Umbilical cord (tissue), 2 donors: ENCODE measurements at places on chromosomes 11 and 22.

- DNase-seq = peak; percentile 89
Measured at GRCh38 chr22:17158568-17159503, at the start of gene HDHD5. Gene HDHD5, minus strand, starts transcription at chr22:17159277. Its CDS starts 26 bp downstream, at chr22:17159251.

GRCh38 chr11:17572791-17573460 is 25.9 kb downstream of the OTOG start:
- no peak for DNase-seq

DNA sequence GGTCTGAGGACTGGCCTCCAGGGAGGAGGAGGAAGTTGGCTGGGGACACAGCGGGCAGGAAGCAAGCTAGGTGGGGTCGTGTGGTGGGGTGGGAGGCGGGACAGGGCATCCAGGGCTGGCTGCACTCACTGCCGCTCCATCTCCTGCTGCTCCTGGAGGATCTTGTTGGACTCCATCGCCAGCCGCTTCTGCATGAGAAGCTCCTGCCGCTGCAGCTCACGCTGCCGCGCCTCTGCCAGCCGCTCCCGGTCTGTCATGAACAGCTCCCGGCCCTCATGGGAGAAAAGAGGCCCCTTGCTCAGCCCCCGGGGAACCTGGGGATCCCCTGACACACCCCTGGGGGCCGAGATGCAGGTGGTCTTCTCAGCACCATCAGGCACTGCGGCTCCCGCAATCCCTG is 21.6 kb downstream of the USH1C start:
- DNase-seq = no peak

DNA sequence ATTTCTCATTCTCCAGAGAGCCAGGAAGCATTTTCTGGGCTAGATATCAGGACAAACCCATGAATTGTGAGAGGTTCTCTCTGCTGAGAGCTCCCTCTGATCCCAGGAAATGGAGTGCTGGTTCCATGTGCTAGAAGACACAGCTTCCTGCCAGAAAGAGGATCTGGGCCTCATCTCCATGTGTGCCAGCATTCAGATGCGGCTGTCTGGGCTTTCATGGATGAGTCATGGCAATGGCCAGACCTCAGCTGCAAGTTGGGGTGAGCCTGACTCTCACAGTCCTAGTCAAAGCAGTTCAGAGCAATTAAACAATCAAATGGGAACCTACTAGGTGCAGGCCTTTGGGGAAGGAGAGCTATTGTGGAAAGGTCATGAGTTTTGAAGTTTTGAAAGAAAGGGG is 82.3 kb upstream of the EED start:
- DNase-seq = peak; percentile 87

- DNase-seq = no peak
Measured at GRCh38 chr11:55811067-55811466, at the start of gene OR5L1. Gene OR5L1, plus strand, starts transcription at chr11:55811367. Its CDS starts 100 bp downstream, at chr11:55811467.

- DNase-seq = no peak
Measured at GRCh38 chr22:37472418-37473006, 13.7 kb downstream of the MFNG start.

DNA sequence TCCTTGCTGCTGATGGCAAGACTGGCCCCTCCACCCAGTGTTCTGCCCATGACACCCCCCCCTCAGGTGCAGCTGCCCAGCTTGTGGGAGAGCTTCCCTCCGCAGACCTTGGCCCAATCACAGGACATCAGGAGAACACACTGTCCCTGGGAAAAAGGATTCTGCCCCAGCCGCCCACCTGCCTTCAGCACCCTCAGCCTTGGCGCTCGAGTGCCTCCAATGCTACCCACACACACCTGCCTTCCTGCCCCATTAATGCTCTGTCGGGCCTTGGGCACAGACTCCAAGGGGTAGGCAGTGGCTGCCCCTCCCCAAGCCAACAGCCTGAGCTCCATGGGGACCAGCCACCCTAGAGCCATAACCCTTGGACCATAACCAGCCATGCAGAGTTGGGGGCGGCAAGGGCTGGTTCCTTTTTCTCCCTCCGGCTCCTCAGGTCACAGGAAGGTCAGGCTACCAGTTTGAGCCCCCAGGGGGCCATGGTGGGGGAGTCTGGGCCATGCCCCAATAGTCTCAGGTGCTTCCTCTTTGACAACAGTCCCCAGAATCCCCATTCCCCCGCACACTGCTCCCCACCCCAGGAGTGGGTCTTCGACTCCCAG is 1.3 kb upstream of the ZNF70 start:
- no peak for DNase-seq

DNA sequence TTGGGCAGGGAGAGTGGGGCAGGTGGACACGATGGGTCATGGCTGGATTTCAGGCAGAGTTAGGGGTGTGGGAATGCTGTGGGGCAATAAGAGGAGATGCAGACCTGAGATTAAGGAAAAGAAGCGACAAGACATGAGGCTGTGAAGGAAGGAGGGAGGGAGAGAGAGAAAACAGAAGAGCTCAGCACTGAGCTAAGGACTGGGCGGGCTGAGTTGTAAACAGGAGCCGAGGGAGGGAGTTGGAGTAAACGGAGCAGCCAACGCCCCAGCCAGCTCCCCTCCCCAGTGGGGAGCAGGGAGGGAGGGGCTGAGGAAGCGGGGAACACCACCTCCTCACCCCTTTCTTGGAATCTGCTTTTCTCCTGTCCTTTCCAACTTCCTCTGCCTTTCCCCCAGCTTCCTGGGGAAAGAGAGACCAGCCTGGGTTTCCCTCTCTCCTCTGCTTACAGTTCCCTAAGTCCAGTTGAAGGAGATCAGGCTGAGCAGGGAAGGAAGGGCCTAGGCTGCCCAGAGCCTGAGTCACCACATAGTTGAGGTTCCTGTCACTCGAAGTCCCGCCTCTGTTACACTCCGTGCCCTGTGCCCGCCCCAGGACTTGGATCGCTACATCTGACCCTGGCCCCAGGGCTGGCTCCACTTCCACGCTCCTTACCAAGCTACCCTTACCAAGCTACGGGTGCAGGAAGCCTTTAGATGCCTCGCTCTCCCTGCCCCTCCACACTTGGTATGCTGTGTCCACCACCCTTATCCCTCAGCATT is 6.7 kb upstream of the AHNAK start:
- peak; percentile 96 for DNase-seq

DNA sequence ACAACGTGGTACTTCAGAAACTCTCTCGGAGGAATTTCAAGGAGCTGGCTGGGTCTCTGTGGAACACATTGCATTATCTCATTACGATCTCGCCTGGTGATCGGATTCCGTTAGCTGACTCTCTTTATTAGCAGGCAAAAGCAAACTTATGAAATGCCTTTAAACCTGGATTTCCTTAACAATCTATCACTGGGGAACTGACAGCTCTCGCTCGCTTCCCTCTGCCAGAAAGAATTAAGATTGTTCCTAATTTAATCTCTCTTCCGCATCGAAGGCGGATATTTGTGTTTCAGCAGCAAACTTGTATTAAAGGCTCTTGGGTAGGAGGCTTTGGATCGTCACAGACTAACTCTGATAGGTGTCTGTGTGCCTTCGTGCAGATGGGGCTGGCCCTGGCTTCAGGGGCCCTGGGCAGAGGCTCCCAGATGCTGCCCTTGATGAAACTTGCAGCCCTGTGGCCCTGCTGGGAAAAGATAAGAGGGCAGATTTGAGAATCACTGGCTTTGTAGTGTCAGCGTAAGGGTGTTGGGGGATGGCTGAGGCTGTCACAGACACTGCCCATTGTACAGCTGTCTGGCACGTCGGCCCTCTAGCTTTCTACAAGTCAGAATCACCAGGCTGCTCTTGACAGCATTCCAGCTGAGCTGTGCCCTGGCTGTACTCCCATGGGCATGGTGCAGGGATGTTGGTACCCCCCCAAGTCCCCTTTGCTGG is 162.2 kb upstream of the NECTIN1 start:
- DNase-seq = peak; percentile 29

DNA sequence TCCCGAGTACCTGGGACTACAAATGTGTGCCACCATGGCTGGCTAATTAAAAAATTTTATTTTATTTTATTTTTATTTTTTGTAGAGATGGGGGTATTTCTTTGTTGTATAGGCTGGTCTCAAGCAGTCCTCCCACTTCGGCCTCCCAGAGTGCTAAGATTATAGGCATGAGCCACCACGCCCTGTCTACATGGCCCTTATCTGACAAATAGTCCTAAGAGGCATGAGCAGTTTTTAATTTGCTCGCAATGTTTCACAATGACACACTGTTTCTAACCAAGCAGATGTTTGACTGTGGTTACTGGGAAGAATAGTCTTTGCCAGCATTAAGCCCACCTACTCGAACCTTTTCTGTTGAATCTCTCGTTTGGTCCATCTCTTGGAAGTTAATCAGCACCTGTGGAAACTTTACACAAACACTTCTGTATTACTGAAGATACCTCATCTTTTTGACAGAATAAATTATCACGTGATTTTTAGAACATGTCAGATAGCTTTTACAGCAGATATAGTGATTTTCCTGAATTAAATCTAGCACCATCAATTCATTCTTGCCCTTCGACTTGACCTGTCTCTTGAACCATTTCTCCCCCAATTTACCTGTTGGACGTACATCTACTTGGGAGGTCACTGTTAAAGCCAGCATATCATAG is 71.4 kb downstream of the MTMR3 start:
- no peak for DNase-seq

DNA sequence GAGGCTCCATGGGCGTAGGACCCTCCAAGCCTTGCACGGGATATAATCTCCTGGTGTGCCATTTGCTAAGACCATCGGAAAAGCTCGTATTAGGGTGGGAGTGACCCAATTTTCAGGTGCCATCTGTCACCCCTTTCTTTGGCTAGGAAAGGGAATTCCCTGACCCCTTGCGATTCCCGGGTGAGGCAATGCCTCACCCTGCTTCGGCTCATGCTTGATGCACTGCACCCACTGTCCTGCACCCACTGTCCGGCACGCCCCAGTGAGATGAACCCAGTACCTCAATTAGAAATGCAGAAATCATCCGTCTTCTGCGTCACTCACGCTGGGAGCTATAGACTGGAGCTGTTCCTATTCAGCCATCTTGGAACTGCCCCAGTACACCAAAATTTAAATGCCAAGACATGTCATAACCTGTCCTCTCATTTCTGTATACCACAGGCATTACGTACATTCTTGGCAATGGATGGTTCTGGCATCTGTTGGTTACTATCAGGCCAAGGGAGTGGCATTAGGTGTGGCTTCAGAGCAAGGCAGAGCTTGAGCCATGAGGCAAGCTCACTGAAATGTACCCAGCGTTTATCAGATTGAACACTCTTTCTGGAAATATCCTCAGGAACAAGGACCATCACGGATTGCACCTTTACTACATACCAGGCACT is 95.4 kb upstream of the GALNT18 start:
- no peak for DNase-seq

- no peak for DNase-seq
Measured at GRCh38 chr22:35600476-35600875, 16.7 kb downstream of the MB start.

GRCh38 chr11:8327761-8328192 is 64.1 kb upstream of the LMO1 start:
- no peak for DNase-seq

DNA sequence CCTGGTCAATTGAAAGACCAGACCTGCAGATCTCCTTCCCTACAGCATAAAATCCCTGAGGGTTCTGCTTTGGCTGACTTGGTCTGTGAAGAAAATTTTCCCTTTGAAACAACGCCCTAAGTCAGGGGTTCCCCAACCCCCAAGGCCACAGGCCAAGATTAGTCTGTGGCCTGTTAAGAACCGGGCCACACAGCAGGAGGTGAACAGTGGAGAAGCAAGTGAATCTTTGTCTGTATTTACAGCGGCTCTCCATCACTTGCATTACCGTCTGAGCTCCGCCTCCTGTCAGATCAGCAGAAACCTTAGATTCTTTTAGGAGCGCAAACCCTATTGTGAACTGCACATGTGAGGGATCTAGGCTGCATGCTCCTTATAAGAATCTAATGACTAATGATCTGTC is 38.2 kb downstream of the CCDC83 start:
- DNase-seq = no peak

DNA sequence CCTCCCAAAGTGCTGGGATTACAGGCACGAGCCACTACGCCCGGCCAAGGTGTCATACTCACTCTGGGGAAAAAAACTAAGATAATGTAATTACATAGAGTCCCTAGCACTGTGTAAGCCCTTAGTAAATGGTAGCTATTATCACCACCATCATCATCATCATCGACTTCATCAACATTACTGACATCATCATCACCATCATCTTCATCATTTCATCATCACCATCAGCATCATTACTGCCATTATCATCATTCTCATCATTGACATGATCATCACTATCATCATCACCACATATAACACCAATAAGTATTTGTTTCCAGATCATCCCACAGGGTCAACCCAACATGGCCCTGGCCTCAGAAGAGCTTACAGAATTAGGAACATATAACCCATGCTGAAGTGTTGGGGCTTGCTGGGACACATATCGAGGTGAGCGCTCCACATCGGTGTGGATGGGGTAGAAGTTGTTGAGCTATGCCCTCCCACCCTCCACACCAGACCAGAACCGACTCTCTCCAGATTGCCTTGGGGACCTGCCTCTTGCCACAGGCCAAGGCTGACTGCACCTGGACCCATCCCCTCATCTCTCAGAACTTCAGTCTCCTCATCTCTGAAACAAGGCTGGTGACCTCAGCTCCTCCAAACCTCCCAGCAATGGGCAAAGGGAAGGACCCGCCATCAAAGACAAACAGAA is 14.7 kb upstream of the CD5 start:
- no peak for DNase-seq

GRCh38 chr11:9066433-9066925 is 24.9 kb downstream of the SCUBE2 start:
- DNase-seq = no peak

DNA sequence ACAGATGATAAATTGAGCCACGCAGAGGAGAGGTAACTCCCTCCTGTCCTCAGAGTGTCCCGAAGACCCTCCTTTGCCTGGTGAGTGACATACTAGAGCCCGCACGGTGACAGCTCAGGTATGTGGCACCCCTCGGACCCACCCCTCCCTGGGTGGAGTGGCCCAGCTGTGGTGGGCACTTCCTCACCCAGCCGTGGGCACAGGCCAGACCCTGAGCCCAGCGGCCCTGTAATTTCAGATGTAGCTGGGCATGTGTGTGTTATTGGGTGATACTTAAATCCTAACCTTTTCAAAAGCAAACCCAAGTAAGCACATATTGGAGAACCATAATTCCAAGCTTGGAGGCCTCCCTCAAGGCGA is 93.2 kb downstream of the WNT7B start:
- DNase-seq = no peak

- peak; percentile 72 for DNase-seq
Measured at GRCh38 chr11:106278391-106278790, 200.9 kb downstream of the AASDHPPT start.

DNA sequence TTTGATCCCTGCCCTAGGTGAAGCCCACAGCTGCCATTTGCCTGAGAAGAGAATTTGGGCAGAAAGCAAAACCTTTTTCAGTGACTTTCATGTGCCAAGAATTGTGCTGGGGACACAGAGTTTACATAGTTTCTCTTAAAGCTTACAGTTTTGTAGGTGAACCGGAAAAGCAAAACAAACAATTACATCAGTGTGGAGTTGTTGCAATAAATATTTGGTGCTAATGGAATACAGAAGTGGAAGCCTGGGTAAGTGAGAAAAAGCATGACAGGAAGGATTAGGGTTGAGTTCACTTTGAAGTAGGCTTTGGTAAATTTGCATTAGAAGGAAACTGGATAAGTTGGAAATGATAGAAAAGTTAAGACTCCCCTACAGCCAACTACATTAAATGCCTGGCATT is 82.7 kb downstream of the RASSF10 start:
- DNase-seq = no peak
